ENCODE measurements at places on chromosomes 2 and 18.

- peak; percentile 9 for DNase-seq
Observed at GRCh38 chr2:80128080-80128479, 176.5 kb downstream of the LRRTM1 start.

DNA sequence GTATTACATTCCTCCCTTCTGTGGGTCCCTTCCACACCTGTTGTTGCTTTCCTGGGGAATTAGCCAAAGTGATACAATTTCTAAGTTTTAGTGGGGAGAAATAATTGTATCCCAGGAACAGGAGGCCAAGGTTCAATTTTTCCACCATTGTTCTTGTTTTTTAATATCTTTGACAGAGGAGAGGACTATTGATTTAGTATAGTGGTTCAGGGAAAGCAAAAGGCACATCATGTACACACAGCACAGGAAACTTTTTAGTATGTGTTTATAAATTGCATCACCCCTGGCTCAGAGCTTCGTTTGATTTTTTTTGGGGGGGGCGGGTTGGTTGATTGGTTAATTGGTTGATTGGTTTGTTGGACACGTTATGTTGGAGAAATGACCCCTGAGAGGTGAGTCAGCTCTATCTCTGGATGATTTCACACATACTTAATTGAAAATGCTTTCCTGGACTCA is 431.6 kb downstream of the PID1 start:
- DNase-seq, result no peak

- no peak for DNase-seq
Observed at GRCh38 chr2:149192427-149192826, 138.0 kb upstream of the LYPD6 start.

GRCh38 chr2:189254268-189254883 is 74.8 kb upstream of the COL5A2 start:
- no peak for DNase-seq

DNA sequence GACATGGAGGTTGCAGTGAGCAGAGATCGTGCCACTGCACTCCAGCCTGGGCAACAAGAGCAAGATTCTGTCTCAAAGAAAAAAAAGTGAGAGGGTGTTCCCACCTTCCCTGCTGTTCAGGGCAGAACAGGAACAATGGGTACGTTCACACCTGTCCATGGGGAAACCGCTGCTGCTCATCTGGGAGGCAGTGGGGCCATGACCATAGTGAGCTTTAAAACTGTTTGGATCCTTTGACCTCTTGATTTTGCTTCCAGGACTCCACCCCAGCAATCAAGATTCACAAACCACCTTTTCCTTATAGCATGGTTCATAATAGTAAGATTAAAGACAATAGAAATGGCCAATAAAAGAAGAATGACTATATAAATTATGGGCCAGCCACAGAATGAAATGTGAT is 209.2 kb downstream of the ARL4C start:
- DNase-seq, result no peak

- DNase-seq, result no peak
Observed at GRCh38 chr2:187397886-187398285, 50.2 kb downstream of the CALCRL start.
